Stimulated activated CD4-positive, alpha-beta T cell treated with anti-CD3 and anti-CD28 coated beads, Interleukin-4, amount 100 ng/mL, for 24 hours (primary cell): ENCODE measurements at places on chromosomes 16 and 17.
A peak's percentile ranks its signal among the peaks of the same experiment; 100 is the strongest.

GRCh38 chr17:27602721-27603420 lies 28.1 kb upstream of the LGALS9 start:
- DNase-seq, result peak; percentile 76

GRCh38 chr17:48672340-48672739 lies 46.2 kb upstream of the HOXB9 start:
- no peak for DNase-seq

DNA sequence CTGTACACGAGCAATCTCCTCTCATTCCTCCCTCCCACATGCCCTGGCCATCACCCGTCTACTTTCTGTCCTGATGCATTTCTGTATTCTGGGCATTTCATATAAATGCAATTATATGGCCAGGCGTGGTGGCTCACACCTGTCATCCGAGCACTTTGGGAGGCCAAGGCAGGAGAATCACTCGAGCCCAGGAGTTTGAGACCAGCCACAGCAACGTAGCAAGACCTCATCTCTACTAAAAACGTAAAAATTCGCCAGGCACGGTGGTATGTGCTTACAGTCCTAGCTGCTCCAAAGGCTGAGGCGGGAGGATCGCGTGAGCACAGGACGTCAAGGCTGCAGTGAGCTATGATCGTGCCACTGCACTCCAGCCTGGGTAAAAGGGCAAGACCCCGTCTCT lies 4.8 kb downstream of the MEAK7 start:
- DNase-seq, result no peak

DNA sequence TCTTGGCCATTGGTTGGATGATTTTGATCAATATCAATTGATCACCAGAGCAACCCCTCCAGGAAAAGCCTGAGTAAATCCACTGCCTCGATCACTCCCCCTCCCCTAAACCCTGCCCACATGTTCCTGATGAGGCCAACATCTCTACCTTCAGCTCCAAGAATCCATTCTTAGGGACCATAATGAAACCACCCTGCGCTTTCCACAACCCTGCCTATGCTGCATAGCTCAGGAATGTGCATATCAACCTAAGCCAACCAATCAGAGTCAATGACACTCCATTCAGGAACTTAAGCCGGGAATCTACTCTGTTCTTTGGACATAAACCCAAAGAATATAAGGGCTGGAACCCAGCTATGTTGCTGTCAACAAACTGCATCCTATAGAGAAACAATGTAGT lies 86.3 kb downstream of the MYH11 start:
- DNase-seq, result no peak

DNA sequence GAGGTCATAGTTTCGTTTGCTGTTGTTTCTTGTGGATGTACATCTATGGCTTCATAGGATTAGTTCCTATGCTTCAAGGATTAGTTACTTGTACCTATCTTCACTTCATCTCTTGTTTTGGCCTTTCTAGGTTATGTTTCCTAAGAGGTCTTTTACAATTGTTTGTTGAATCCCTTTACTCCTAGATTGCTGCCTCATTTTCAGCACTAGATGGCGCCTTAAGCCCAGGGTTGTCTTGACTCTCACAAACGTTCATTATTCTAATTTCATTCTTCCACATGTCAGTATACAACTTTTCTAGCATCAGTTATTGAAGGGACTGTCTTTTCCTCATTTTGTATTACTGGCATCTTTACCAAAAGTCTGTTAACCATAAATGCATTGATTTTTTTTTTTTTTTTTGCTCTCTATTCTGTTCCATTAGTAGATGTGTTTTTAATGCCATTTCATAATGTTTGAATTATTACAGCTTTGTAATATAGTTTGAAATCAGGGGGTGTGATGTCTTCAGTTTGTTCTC lies 45.0 kb upstream of the NACA2 start:
- peak; percentile 56 for DNase-seq

- no peak for DNase-seq
These were observed 40.7 kb downstream of the FOXK2 start for GRCh38 chr17:82560252-82560642.
